Renal cortical epithelial cell (primary cell): ENCODE measurements at places on chromosomes 11 and 22. TPM values are rescaled to one million over a fixed set of nuclear protein-coding genes. Genes with fewer than 3 reads are reported as not detected.

DNA sequence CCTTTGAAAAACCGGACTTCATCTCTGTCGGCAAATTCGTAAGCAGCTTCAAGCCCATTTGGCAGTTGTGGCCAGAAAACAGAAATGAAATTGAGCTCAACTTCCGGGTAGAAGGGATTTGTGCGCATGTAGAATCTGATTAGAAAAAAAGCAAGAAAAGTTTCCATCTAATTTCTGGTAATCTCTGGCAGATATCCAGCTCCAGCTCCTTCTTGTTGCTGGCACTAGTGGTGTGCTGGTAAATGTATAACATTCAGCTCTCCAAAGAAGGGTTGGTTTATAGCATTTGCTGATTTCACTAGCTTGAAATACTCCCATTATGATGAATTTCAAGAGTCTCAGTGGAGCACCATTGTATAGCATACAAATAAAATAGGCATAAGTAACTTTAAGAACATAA, 5.4 kb downstream of the MMP1 start:
- DNase-seq = peak; percentile 42

DNA sequence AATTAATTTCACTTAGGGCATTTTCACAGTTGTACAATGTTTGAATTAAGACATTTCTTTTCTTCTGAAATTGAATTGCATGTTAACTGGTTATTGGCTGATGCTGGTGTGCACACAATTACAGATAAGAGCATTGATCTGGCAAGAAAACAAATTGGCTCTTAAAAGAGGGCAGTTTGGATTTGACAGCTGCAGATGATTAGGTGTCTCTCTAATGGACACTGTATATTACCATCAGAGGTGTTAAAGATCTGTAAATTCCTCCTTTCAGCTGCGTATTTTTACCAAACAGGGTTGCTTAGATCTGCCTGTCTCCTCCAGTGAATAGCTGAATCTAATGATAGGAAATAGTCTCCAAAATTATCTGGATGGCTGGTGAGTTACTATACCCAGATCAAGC, 198.5 kb downstream of the BLID start:
- no peak for DNase-seq

GRCh38 chr11:129041611-129042018, 98.9 kb upstream of the TP53AIP1 start:
- no peak for DNase-seq

DNA sequence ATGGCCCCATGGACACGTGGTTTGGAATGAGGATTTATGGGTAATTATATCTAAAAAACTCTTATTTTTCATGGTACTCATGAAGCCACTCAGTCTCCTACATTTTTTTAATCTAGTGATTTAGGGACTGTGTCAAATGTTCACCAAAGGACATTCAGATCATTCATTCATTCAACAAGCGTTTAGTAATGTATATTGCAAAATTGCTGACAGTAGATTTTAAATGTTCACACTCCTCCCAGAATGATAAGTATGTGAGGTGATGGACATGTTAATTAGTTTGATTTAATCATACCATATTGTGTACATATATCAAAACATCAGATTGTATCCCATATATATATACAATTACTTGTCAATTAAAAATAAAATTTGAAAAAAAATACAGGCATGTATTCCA, 40.8 kb upstream of the E2F8 start:
- DNase-seq = no peak

DNA sequence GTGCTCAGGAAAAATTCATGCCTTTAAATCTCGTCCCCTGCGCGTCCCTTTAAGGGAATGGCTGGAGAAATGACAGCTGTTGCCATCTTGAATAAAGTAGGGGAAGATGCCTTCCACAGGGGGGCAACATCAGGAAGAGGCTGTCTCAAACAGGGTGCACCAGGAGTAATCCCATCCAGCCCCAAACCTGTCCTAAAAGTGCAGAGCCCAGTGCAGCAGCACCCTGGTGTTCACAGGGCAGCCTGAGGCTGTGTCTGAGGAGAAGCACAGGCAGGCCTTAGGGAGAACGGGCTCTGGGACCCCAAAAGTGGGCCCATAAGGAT, 10.8 kb upstream of the C11orf96 start:
- no peak for DNase-seq

GRCh38 chr11:115887316-115887715, 383.1 kb upstream of the CADM1 start:
- no peak for DNase-seq

GRCh38 chr11:115279813-115280761, 224.1 kb downstream of the CADM1 start:
- no peak for DNase-seq

- DNase-seq = no peak
Measured at GRCh38 chr11:79939111-79939510, 498.3 kb upstream of the TENM4 start.

- DNase-seq = no peak
Measured at GRCh38 chr22:45493286-45493771, 9.4 kb upstream of the FBLN1 start.

DNA sequence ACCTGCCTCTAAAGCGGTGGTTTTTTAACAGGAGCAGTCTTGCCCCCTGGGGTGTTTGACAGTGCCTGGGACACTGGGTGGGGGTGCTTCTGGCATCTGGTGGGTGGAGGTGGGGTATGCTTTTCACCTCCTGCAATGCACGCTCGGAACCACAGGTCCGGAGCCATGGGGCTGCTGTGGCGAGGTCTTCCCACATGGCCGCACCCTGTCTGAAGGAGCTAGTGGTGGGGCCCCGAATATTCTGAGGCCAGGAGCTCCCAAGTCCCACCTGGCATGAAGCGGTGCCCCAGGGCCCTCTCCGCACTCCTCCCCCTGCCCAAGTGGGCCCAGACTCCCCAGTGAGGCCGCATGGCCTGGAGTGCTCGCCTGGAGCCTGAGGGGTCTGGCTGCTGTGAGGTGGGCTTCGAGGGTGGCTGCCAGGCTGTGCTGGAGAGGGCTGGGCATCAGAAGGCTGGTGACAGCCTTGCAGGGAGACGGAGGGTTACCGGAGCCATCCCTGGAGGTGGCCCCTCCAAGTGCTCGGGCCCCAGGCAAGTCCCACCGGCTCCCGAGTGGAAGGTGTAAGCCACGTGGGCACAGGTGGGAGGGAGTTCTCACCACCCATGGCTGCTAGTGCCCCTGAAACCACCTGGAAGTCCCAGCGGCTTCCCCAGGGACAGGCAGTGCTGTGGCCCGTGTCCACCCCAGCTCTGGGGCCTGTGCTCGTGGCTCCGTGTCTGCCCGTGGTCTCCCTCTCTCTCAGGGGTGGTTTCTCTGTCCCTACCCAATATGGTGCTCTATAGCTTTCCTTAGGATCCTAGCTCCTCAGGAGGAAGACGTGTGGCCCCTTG, 15.1 kb downstream of the TBX1 start:
- DNase-seq = no peak

- DNase-seq = no peak
Measured at GRCh38 chr11:17734418-17734911, at the start of gene KCNC1. KCNC1 (plus strand) TSS chr11:17734781; CDS start chr11:17736003, 1,222 bp downstream.

GRCh38 chr11:120571476-120571875, 59.9 kb downstream of the GRIK4 start:
- DNase-seq = no peak

GRCh38 chr11:128709402-128709801, 15.5 kb downstream of the FLI1 start:
- DNase-seq = peak; percentile 74

DNA sequence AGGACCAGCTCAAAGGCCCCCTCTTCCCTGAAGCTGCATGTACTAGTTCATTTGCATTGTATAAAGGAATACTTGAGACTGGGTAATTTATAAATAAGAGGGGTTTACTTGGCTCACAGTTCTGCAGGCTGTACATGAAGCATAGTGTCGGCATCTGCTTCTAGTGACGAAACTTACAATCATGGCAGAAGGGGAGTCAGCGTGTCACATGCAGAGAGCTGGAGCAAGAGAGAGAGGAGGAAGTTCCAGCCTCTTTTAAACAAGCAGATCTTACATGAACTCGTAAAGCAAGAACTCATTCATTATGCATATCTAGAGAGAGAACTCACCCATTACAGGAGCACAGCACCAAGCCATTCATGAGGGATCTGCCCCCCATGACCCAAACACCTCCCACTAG, 7.1 kb upstream of the HMGXB4 start:
- no peak for DNase-seq

- no peak for DNase-seq
Measured at GRCh38 chr11:130439160-130439519, 9.3 kb upstream of the ADAMTS15 start.

DNA sequence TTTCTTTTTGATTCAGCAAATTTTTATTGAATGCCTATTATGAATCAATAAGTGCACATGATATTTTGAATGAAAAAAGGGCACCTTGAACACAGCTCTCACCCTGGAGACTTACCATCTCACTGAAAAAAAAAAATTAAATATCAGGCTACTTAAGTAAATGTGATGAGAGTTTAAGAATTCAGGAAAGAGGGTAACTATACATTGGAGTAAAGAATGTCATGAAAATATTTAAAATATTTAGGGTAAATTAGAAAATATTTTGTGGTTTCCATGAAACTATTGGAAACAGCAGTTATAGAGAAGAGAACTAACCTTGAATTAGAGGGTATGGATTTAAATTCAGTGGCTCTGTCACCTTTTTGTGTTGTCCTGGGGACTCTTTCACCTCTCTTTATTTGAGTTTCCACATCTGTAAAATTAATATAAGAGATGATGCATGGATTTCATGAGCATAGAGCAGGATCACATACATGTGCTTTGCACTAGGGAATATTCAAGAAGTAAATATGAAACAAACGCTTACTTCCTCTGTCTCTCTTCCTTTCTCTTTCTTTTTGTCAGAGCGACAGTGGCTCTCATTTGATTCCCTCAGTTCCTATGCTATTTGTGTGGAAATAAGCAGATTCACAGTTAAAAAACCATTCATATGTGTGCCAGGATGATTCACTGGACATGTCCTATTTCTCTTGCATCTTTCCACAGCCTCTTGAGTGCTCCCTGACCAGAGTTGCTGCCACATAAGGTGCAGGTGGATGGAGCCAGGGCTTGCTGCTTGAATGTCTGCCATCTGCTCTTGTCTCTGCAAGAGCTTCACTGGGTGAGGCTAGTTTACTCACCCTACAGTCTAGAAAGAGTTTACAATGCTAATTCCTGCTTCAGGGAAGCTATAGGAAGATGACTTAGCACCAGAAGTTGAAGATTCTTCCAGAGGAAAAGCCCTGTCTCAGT, 533.1 kb downstream of the ETS1 start:
- DNase-seq = no peak

DNA sequence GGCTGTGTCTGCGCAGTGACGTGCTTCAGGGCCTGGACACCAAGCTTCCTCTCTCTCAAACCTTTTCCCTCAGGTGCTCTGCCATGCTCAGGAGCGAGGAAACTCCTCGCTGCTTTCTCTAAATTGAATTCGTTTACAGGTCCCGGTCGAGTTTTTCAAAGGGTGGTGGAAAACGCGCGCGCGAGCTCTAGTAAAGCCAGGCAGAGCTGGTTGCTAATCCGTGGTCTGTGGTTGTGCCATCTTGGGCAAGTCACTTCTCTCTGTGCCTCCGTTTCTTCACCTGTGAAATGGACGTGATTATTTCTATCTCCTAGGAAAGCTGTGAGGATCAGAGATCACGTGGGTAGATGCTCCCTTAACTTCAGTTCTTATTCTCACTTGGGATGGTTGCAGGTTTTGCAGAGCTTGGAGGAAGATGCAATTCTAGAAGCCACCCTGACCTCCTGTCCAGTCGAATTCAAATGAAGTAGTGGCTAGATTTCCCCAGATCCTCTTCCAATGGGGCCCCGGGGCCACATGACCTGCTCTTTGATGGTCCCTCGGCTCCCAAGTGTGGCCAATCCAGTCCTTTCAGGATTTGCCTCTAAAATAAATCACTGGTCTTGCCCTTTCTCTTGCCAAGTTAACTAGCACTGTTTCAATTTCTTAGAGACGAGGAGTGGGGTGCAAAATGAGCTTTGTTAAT, 10.5 kb upstream of the ALX4 start:
- DNase-seq = no peak

DNA sequence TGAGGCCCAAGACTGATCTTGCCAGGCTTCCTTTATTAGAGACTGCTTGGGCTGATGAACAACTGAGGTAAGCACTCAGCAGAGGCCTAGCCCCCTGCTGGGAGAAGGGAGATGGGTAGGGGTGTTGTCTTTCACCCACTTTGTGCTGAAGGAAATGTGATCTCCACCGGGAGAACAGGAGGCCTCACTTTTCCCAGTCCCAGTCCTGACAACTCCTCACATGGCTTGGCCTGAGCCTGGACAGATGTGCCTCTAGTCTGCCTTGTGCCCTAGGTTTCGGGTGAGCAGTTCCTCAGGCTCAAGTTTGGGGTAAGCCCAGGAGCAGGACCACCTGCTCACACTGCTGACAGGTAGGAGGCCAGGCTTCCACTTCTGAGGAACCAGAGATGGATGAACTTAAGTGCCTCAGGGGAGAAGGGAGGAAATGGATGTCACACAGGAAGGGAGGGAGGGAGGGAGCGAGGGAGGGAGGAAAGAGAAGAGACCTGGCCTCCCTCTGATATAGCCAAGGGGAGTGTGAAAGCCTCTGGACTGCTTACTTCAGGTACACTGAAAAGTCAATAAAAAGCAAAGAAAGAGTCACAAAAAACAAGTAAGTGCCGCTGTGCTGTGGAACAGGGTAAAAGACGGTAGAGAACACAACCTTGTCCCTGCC, 8.1 kb downstream of the CLPB start:
- no peak for DNase-seq

DNA sequence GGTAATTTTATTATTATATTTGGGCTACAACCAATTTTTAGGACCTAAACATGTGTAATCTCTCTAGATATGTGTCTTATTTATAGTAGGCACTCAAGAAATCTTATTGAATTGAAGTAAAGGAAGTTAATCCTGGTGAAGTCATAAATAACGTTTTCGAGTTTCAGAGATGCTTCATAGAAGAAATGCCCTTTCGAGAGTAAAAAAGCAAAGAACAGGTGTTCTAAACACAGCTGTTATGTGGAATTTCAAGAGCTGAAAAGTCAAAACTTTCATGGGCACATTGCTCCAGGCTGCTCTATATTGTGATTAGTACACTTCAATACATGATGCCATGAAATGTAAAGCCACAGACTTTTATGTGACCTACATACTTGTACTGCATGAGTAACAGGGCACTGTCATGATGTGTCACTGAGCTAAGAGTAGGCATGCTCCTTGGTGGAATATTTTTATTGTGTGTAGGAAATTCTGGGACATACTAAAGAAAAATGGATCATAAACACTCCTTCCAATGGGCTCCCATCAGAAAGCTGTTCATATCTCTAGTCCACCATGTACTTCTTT, 7.2 kb upstream of the ELMOD1 start:
- no peak for DNase-seq

Gene EFCAB6
- 0.69 and 8.4 TPM in 2 replicates for total RNA-seq

Gene DCPS
- total RNA-seq = 9.2 and 9.4 TPM in 2 replicates

Gene AQP11
- total RNA-seq = 2.1 and 3.8 TPM in 2 replicates

Gene HTR3A
- total RNA-seq = 0.35 TPM in 2 replicates

Gene CLMP
- 22.7 and 48.9 TPM in 2 replicates for total RNA-seq

Gene RGL4
- total RNA-seq = not detected in 2 replicates

Gene OR4S2
- not detected in 2 replicates for total RNA-seq

Gene PANX1
- 52.5 and 79.5 TPM in 2 replicates for total RNA-seq

Gene TENM4
- total RNA-seq = 59.6 and 306 TPM in 2 replicates

Gene SMCO4
- total RNA-seq = 15.6 and 17.5 TPM in 2 replicates
